Parietal lobe (tissue), 2 donors: ENCODE measurements at places on chromosomes 2 and 18. TPM values are rescaled to one million over a fixed set of nuclear protein-coding genes. Genes with fewer than 3 reads are reported as not detected.

Gene IL1R1
- total RNA-seq, result 0.31 TPM

Gene PARD3B
- total RNA-seq, result 8.8 TPM

Gene SCN7A
- total RNA-seq, result 0.94 TPM

Gene CDH19
- not detected for total RNA-seq

Gene HOXD9
- not detected for total RNA-seq

Gene HAAO
- total RNA-seq, result 1.3 TPM

Gene NGEF
- total RNA-seq, result 33.5 TPM
